ENCODE measurements at places on chromosomes 4 and X.
A peak's percentile ranks its signal among the peaks of the same experiment; 100 is the strongest.

GRCh38 chrX:84322083-84322827 lies 134.3 kb upstream of the RPS6KA6 start:
- H3K4me3 ChIP-seq, result no peak overlapping the region
- H3K27me3 ChIP-seq, result no peaks in the 10 kb centered on the region
- no peak overlapping the region for H3K27ac ChIP-seq
- DNase-seq, result no peak
- no peaks in the 10 kb centered on the region for H3K36me3 ChIP-seq

GRCh38 chrX:21735038-21735767 lies 22.7 kb downstream of the SMPX start:
- peaks cover 2% of the 10 kb centered on the region for H3K27me3 ChIP-seq
- H3K4me1 ChIP-seq, result peaks cover 28% of the 10 kb centered on the region
- H3K27ac ChIP-seq, result peak overlapping the region; percentile 35
- DNase-seq, result no peak
- no peaks in the 10 kb centered on the region for H3K36me3 ChIP-seq

DNA sequence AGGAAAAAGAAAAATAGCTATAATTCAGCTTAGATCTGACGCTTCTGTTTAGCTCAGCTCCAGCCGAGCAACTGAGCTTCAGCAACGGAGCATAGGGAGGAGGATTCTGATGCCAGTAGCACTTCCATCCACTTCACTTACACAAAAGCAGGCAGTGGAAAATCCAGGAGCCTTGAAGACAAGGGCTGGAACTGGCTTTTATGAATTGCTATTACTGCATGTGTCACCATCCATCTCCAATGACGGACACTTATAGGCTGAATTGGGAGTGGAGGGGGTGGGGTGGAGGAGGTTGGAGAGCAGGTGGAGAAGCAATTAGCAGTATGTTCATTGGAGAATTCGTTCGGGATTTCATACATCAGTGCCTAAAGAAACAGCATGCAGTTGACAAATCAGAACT lies 15.6 kb downstream of the ENOX2 start:
- H3K4me1 ChIP-seq, result peaks cover 1% of the 10 kb centered on the region
- H3K36me3 ChIP-seq, result no peaks in the 10 kb centered on the region
- H3K27me3 ChIP-seq, result no peaks in the 10 kb centered on the region
- no peak overlapping the region for H3K27ac ChIP-seq
- no peak overlapping the region for H3K4me3 ChIP-seq
- DNase-seq, result no peak

GRCh38 chr4:47075262-47075661 lies 43.9 kb downstream of the GABRB1 start:
- no peak for DNase-seq
- no peaks in the 10 kb centered on the region for H3K36me3 ChIP-seq
- H3K4me1 ChIP-seq, result peaks cover 3% of the 10 kb centered on the region
- no peaks in the 10 kb centered on the region for H3K27me3 ChIP-seq

GRCh38 chr4:82230306-82230705 lies 143.5 kb downstream of the HNRNPD start:
- H3K36me3 ChIP-seq, result no peaks in the 10 kb centered on the region
- H3K27me3 ChIP-seq, result peaks cover 5% of the 10 kb centered on the region
- H3K4me3 ChIP-seq, result no peak overlapping the region
- DNase-seq, result no peak
- no peak overlapping the region for H3K27ac ChIP-seq

DNA sequence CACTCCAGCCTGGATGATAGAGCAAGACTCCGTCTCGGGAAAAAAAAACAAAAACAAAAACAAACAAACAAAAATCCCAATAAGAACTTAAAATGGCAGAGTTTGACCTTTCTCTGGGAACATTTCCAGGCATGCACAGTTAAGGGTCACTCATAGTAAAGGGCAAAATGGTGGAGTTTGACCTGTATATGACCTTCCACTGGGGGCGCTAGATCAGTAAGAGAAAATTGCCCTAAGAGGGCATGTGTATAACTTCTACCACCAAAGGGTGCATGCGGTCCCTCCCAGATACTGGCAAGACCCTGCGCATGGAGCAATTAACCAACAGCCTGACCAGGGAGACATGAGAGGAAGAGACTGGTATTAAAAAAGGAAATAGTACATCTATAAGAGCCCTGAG lies 177.2 kb downstream of the MOSPD2 start:
- H3K4me1 ChIP-seq, result no peaks in the 10 kb centered on the region
- no peak overlapping the region for H3K27ac ChIP-seq
- H3K36me3 ChIP-seq, result peaks cover 1% of the 10 kb centered on the region

GRCh38 chr4:70619288-70619687 lies 9.3 kb upstream of the ENAM start:
- H3K27me3 ChIP-seq, result no peaks in the 10 kb centered on the region
- H3K27ac ChIP-seq, result no peak overlapping the region
- no peaks in the 10 kb centered on the region for H3K36me3 ChIP-seq
- no peak for DNase-seq

GRCh38 chr4:27206009-27206408 lies 345.4 kb downstream of the STIM2 start:
- H3K36me3 ChIP-seq, result no peaks in the 10 kb centered on the region
- H3K27ac ChIP-seq, result peak overlapping the region; percentile 62
- no peaks in the 10 kb centered on the region for H3K27me3 ChIP-seq
- peaks cover 6% of the 10 kb centered on the region for H3K4me1 ChIP-seq

GRCh38 chrX:920234-920799 lies 289.7 kb downstream of the SHOX start:
- H3K4me3 ChIP-seq, result no peak overlapping the region
- DNase-seq, result no peak

Data from progenitor cell of endocrine pancreas (in vitro differentiated cells).